ENCODE measurements at places on chromosomes 1 and 21.

GRCh38 chr21:18460979-18461378 lies 57.4 kb upstream of the TMPRSS15 start:
- DNase-seq, result no peak

DNA sequence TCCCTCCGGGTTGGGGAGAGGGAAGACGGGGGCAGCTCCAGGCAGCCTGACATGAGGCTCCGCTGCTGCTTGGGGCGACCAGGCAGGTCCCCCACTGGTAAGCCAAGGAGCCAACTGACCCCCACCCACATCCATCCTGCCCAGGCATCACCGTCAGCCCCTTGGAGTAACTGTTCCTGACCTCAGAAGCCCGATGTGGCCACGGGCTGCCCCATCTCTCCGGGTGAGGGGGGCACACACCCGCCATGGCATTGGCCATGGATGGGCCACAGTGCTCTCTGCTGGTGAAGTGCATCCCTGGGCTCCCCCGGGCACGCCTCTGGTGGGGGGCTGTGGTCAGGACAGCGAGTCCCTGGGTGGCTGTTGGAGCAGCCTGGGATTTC lies 100.0 kb downstream of the CRYAA start:
- no peak for DNase-seq

GRCh38 chr1:15962671-15963362 lies 13.1 kb downstream of the ZBTB17 start:
- no peak for DNase-seq

DNA sequence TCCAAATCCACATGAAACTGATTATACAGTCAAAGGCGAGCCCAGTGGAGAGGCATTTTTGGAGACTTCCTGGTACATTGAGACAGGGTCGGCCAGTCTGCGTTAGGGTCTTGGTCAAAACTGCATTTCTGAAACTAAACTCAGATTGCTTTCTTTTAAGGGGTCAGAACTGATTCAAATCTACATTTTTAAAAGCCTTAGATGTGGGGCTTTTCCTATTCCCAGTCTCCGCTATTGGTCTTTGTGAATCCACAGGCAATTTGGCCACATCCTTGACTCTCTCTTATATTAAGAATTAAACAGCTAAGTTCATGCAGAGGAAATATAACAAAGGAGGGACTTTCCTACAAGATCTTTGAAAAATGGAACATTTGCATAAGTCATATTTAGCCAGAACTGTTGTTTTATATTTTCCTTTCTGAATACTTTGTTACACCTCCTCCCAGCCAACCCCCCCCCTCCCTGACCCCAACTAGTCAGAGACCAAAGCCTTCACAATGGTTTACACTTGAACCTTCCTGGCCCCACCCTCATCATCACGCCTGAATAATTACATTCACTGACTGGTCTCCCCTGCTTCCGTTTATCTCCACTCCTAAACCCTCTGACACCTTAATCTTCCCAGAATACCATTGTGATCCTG lies 30.9 kb downstream of the SELL start:
- no peak for DNase-seq

- DNase-seq, result no peak
These were observed 39.7 kb upstream of the FNBP1L start for GRCh38 chr1:93408203-93408602.

DNA sequence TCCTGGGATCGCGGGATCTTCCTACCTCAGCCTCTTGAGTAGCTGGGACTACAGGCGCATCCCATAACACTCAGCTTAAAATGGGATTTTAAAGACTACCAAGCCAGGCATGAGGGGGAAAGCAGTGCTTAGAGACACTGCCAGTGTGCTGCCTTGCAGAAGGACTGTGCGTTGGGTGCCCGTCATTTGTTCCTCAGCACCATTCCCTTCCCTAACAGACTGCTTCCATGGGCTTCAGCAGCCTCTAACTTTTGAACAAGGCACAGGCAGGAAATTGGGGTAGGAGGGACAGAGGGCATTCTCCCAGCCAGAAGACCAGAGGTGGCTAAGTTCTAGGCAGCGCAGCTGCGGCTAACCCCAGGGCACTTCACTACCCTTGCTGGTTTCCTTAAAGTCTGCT lies 73.9 kb upstream of the USP24 start:
- no peak for DNase-seq

DNA sequence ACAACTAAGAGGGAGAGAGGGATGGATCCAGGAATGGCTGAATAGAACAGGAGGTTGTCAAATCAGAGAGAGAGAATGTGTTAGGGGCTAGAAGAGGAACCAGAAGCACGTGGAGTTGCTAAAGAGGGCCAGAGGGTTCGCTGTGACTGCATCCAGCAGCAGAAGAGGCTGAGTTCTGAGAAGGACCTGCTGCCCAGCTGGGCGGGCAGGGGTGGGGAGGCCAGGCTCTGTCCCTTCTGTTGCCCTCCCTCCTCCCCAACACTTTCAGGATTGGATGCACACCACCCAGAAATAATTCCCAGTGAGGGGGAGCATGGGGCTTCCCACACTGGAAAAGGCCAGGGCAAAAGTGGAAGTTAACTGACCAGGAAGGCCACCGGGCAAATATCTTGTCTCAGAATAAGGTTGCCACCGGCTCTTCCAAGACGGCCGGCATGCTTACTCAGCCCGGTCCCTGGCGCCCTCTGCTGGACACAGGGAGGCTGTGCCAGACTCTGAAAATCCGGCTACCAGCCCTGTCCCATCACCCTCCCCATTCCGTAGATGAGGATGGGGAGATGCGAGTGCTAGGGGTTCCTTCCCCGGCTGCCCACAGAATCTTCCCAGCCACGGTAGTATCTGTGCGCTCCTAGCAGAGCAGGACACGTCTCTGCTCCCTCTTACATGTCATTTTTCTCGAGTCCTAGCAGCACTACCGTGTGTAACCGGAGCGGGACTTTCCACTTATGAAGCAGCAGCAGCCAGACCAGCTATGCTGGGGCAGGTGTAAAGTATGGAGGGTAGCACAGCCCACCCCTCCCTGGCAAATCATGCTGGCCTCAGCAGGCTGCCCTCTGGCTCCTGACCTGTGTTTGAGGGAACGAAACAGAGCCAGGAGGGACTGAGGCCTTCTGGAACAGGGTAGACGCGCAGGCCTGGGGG lies 46.8 kb upstream of the A3GALT2 start:
- peak; percentile 78 for DNase-seq

DNA sequence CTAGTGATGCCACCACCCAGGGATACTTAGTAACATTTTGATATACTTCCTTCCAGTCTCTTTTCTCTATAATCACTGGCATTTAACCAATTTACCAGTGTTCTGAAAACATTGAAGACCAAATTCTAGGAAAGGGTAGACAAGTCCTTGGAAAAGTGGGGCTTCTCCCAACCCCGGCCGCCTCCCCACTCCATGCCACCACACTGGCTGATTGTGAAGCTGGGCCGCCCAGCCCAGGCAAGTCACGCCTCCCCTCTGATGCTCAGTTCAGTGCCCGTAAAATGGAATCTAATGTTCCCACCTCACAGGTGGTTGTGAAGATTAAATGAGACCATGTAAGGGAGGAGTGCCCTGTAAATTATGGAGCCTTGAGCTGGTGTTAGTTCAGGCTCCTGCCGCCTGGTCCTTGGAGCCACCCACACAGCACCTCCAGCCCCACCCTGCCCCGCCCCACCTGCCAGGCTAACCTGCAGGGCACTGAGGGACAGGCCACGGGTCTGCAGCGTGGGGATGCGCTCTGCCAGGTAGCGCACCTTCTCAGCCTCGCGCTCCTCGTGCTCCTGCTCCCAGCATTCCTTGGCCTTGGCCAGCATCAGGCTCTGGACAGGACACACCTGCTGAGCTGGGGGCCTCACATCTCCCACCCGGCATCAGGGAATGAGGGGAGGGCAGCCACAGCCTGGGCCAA lies 7.3 kb downstream of the TNNI1 start:
- no peak for DNase-seq

Data from activated CD8-positive, alpha-beta memory T cell treated with anti-CD3 and anti-CD28 coated beads for 1 hour (primary cell).